Stimulated activated CD8-positive, alpha-beta memory T cell treated with anti-CD3 and anti-CD28 coated beads, Interleukin-4, amount 100 ng/mL, for 1 hour (primary cell): ENCODE measurements at places on chromosomes 12 and 14.
A peak's percentile ranks its signal among the peaks of the same experiment; 100 is the strongest.

DNA sequence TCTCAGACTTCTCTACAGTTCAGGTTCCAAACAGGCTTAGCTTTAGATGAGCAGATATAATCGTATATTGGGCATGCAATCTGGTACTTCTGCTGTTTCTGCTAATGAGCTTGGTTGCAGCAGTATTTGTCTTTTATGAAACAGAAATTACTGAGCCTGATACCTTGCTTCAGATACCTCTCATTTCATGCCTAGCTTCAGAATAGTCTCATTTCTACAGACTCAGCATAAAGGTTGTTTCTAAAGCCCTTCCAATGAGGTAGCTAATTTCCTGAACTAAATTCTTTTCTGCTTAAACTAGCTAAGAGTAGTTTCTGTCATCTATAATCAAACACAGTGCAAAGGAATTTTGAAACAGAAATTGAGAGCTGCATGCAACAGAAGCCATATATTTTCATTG lies 275.0 kb upstream of the KITLG start:
- DNase-seq: no peak

DNA sequence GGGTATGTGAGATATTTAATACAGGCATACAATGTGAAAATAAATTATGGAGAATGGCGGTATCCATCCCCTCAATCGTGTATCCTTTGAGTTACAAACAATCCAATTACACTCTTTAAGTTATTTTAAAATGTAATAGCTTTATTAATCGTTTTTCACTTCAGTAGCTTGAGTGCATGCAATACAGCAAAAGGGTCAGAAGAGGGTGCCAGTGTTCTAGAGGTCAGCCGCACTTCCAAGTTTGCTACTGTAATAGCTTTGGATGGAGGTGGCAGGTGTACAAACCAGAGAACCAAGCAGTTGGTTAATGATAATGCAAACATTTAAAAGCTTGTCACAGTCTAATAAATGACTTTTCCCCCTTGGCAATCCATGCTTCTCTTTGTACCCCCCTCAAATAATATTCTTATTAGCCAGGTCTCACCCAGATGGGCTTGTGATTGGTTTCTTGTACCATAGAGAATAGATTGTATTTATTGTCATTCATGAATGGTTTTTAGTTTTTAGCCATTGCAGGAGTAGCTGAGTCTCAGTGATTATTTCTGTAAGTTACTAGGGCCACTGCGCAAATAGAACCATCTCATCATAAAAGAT lies 127.0 kb downstream of the ERC1 start:
- peak; percentile 50 for DNase-seq

- DNase-seq: no peak
These were observed 182.7 kb downstream of the PCNX1 start for GRCh38 chr14:71089971-71090370.

DNA sequence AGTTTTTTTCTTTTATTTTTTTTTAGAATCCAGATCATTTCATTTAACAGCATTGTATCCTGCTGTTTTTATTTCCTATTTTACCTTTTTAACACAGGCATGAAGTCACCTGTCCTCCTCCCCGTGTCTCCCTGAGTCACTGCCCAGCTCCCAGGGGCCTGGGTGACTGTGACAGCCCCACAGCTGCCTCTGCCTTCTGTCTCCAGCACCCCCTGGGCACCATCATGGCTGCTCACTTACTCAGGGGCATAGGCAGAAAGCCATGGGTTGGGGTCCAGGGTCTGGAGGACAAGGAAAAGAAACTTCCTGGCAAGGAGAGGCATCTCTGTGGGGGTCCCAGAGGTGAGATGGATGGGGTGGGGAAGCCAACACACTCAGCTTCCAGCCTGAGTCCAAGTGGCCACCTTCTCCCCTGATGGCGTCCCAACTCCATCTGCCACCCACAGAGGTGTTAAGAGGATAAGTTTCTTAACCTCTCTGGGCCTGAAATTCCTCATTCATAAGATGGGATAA lies 25.3 kb downstream of the TMEM63C start:
- DNase-seq: no peak

- DNase-seq: no peak
These were observed 126.7 kb downstream of the EPS8 start for GRCh38 chr12:15662303-15662980.
